Activated CD4-positive, alpha-beta T cell treated with anti-CD3 and anti-CD28 coated beads, Interleukin-2, amount 10 ng/mL, durations not matched to agents 7 days and 5 days (primary cell): ENCODE measurements at places on chromosomes 16 and 17. TPM values are rescaled to one million over a fixed set of nuclear protein-coding genes. Genes with fewer than 3 reads are reported as not detected.

DNA sequence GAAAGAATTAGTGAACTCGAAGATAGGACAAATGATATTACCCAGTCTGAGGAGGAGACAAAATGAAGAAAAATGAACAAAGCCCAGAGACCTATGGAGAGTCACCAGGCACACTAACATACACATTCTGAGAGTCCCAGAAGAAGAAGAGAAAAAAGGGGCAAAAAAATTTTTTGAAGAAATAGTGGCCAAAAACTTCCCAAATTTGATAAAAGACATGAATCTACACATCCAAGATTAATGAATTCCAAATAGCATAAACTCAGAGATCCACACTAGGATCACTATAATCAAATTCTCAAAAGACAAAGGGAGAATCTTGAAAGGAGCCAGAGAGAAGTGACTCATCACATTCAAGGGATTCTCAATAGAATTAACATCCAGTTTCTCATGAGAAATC lies 3.4 kb upstream of the OR4D1 start:
- peaks cover 4% of the 10 kb centered on the region for H3K4me1 ChIP-seq
- no peak overlapping the region for H3K4me3 ChIP-seq
- peaks cover 25% of the 10 kb centered on the region for H3K36me3 ChIP-seq
- peaks cover 59% of the 10 kb centered on the region for H3K27me3 ChIP-seq
- H3K27ac ChIP-seq, result no peak overlapping the region

- H3K4me1 ChIP-seq, result no peaks in the 10 kb centered on the region
- H3K4me3 ChIP-seq, result no peak overlapping the region
- no peaks in the 10 kb centered on the region for H3K27me3 ChIP-seq
- DNase-seq, result no peak
- no peaks in the 10 kb centered on the region for H3K36me3 ChIP-seq
Observed at GRCh38 chr17:60827943-60828342, 150.3 kb downstream of the BCAS3 start.

DNA sequence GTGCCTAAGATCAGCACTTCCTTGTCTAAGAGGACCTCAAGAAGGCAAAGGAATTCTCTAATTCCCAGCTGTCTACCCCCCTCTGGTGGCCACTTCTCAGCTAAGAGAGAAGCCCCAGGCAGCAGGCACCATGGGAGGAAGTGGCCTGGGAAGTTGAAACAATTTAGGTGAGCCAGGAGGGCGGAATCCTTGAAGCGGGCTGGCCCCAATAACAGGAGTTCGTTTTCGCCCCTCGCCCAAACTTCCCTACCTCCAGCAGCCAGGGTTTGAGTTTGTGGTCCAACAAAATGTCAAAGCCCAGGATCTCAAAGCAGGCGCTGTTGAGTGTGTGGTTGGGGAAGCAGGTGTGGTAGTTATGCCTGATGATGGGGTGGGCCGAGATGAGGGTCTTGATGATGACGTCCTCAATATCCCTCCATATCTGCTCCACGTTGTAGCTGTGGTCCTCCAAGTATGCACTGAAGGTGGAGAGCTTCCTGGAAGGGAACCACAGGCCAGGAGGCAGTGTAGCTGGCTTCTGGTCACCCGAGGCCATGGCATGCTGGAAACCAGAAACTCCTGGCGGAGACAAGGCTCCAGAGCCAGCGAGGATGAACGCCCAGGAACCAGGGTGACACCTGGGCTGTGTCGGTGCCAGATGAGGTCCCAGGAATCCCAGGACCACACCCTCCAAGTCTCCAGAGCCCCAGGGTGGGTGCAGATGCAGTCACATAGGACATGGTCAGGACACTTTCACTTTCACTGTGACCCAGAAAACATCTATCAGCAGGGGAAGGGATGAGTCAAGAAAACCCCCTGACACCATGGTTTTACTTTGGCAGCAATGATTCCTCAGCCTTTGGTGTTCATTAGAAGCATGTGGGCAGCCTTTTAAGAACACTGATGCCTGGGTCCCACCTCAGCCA lies 25.6 kb downstream of the TTLL6 start:
- peak; percentile 16 for DNase-seq
- H3K4me1 ChIP-seq, result peaks cover 17% of the 10 kb centered on the region
- no peak overlapping the region for H3K27ac ChIP-seq

DNA sequence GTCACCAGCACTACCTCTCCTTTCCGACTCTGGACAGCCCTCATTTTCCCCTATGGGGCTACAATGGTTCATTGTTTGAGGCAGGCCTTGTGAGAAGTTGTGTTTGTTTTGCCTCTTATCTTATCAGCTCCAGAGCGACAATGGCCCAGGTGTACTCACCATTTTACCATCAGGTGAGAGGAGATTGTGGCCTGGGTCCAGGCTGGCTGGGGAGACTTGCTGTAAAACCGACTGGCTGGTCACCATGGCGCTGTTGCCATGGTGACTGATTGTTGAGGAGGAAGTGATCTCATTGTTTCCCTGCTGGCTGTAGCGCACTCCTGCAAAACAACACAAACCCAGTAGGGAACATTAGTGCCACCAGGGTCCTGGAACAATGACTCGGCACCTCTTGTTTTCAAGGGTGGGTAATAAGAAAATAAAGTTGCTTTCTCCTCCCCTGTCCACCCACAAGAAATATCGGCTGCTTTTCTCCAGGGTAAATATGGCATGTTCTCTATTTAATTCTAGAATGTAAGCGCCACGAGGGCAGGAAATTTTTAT lies 34.4 kb downstream of the HNF1B start:
- H3K4me3 ChIP-seq, result no peak overlapping the region
- no peaks in the 10 kb centered on the region for H3K36me3 ChIP-seq
- H3K27me3 ChIP-seq, result peaks cover 45% of the 10 kb centered on the region
- H3K4me1 ChIP-seq, result peaks cover 3% of the 10 kb centered on the region
- DNase-seq, result no peak
- no peak overlapping the region for H3K27ac ChIP-seq

GRCh38 chr17:36808180-36808661 lies 129.1 kb upstream of the LHX1 start:
- peaks cover 62% of the 10 kb centered on the region for H3K27me3 ChIP-seq
- no peaks in the 10 kb centered on the region for H3K36me3 ChIP-seq
- H3K4me1 ChIP-seq, result no peaks in the 10 kb centered on the region
- no peak overlapping the region for H3K4me3 ChIP-seq
- no peak for DNase-seq
- H3K27ac ChIP-seq, result no peak overlapping the region

- H3K27me3 ChIP-seq, result no peaks in the 10 kb centered on the region
- H3K27ac ChIP-seq, result peak overlapping the region; percentile 92
- H3K4me1 ChIP-seq, result peaks cover 49% of the 10 kb centered on the region
Observed at GRCh38 chr16:30354423-30355143, 525 bp downstream of the CD2BP2 start.

DNA sequence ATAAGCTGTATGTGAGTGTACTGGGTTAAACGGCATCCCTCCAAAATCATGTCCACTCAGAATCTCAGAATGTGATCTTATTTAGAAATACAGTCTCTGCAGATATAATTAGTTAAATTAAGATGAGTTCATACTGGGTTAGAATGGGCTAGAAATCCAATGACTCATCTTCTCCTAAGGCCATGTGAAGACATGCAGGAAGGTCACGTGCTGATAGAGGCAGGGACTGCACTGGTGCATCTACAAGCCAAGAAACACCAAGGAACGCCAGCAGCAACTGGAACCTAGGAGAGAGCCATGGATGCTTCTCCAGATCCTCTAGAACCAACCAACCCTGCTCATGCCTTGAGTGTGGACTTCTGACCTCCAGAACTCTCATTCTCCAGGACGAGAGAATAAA lies 241.0 kb downstream of the XYLT1 start:
- no peak overlapping the region for H3K4me3 ChIP-seq
- no peak for DNase-seq
- peaks cover 27% of the 10 kb centered on the region for H3K36me3 ChIP-seq
- H3K27ac ChIP-seq, result no peak overlapping the region

GRCh38 chr17:35923609-35924114 lies 6.9 kb downstream of the RDM1 start:
- no peak overlapping the region for H3K4me3 ChIP-seq
- DNase-seq, result no peak
- H3K27ac ChIP-seq, result no peak overlapping the region
- H3K27me3 ChIP-seq, result no peaks in the 10 kb centered on the region
- peaks cover 49% of the 10 kb centered on the region for H3K4me1 ChIP-seq

GRCh38 chr16:2516391-2517240 lies 2.9 kb downstream of the ATP6V0C start:
- peaks cover 16% of the 10 kb centered on the region for H3K36me3 ChIP-seq
- H3K27me3 ChIP-seq, result no peaks in the 10 kb centered on the region
- peak overlapping the region; percentile 96 for H3K27ac ChIP-seq
- peak overlapping the region; percentile 92 for H3K4me3 ChIP-seq
- peaks cover 59% of the 10 kb centered on the region for H3K4me1 ChIP-seq

GRCh38 chr17:17305281-17305801 lies 2.2 kb downstream of the NT5M start:
- H3K27ac ChIP-seq, result peak overlapping the region; percentile 92
- peaks cover 3% of the 10 kb centered on the region for H3K36me3 ChIP-seq

MYH11 gene
- not detected for total RNA-seq

FBXO39 gene
- total RNA-seq, result 8.9 TPM

CHST6 gene
- not detected for total RNA-seq
